Fibroblast of skin of left quadriceps (primary cell): ENCODE measurements at places on chromosomes 3 and 15.

DNA sequence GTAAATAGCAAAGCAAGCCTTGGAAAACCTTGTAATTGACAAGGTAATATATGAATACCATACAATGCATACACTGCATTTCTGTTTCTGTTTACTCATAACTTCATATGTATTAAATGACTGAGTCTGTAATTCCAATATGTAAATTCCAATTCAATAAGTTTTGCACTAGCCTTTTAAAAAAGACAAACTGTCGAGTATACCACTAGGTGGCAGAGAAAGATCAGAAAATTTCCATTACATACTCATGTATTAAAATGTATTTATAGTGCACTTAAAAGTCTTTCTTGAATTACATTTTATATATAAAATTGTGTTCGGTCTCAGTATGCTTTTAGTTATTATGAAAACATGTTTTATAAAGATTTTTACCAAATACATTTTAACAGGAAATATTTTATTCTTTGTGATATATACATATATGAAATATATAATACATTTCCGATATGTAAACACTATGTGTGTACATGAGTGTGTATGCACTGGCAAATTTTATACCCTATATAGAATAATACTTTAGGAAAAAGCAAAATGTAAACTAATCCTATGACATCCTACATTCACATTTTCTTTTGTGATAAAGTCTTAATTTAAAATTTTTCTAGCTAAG is 216.8 kb downstream of the VGLL3 start:
- no peak for DNase-seq

GRCh38 chr3:194046995-194047645 is 88.8 kb upstream of the HES1 start:
- no peak for DNase-seq

DNA sequence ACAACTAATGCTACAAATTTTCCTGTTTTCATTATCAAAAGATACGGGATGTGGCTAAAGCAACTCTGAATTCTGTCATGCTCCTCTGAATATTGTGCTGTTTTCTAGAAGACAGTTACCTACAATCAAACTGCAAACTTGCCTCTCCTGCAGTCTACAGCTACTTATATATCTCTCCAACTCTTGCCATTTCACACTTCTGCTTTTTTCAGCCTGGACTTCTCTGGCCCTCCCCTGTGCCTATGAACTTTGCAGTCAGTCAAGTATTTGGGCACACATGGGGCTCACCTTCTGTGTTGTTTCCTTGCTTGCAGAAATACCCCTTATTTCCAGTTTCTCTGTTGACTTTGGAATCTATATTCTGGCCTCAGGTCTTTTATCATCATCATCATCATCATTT is 575.6 kb downstream of the GRM7 start:
- no peak for DNase-seq

GRCh38 chr15:88257311-88258092 is 963 bp upstream of the NTRK3 start:
- no peak for DNase-seq

GRCh38 chr15:101060576-101061551 is 141.7 kb downstream of the LRRK1 start:
- DNase-seq: no peak
